ENCODE measurements at places on chromosomes 7 and 10.

DNA sequence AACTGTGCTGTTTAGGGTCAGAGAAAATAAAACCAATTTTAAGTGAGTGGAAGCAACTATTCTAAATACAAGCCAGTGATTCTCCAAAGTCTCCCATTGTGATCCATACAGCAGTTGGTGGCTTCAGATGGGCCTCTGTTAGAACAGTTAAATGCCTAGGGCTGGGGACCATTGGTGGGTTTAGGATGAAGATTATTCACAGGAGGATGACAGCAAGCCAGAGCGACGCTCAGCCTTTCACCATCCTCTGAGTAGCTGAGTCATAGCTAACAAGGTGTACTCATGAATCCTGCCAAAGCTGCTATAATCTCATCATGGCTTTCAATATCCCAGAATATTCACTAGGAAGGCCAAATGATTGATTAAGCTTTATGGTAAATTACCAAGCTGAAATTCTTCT lies 39.6 kb downstream of the STARD3NL start:
- DNase-seq: no peak

DNA sequence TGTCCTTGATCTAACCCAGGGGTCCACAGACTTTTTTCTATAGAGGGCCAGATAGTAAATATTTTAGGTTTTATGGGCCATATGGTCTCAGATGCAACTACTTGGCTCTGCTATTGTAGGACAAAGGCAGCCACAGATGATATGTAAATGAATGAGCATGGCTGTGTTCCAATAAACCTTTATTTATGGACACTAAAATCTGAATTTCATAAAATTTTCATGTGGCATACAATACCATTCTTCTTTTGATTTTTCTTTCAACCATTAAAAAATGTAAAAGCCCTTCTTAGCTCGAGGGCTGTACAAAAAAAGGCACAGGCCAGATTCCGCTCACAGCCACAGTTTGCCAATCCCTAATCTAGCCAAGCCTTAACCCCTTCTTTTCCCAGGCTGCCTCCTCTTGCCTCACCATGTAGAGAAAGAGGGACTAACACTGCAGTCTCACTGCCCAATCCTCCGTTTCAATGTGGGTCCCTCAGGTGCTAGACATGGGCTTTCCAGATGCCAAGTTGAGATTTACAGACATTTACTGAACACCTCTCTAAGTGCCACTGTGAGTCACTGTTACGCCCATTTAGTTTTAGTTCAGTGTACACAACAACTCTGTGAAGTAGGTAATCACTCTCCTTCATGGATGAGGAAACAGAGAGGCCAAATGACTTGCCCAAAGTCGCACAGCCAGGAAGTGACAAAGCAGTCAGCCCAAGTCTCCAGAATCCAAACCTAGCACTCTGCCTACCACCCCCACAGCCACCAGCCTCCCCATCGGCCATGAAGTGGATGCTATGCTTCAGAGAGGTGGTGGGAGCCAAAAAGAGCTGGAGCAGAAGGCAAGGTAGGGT lies 132.6 kb upstream of the PDLIM1 start:
- DNase-seq: no peak

DNA sequence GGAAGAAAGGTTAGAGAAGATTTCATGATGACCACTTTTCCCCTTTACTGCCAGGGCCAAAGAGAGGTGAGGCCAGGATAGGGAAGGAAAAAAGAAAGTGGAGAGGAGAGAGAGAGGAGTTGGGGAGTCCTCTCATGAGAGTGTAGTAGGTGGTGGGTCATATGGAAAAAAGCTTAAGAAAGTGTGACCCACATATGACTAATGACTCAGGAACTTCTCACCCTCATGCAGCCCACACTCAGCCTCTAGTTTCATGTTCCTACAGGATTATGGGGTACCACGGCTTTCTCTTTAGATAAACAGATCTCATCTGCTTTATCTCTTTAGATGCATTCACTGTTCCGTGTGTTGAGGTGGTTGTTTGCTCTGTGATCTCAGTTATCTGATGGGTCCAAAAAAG lies 462.5 kb upstream of the IGFBP3 start:
- no peak for DNase-seq

DNA sequence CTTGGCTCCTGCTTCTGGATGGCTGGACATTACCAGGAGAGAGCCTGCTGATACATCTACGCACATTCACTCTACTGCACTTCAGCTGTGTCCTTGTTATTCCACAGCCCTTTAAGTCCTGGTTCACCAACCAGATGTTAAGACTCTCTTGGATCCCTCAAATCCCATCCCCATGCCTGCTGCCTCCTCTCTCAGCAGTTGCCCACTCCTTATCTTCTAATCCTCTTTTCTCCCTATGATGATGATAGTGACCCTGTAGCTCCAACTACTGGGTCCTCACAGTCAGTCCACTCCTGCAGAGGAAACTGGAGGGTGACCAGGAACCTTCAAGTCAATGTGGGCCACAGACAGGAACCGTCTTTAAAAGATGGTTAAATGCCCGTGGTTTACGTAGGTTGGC lies 96.3 kb upstream of the PDCD4 start:
- DNase-seq: no peak

DNA sequence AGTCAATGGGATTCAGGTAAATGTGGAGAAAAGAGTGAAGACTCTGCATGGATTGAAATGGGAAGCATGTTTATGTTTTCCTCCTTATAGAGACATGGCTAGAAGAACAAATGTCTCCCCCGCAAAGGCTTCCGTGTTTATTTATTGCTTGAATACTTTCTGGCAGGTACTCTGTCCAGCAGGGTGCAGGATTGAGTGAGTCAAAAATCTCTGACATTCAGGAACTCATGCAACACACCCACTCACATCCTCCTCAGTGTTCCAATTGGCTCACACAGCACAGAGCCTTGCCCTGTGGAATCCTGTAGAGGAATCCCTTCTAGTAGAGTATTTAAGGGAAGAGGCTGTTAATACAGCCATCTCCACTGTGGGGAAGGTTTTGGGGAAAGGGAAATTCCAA lies 290.3 kb upstream of the VWC2 start:
- no peak for DNase-seq

DNA sequence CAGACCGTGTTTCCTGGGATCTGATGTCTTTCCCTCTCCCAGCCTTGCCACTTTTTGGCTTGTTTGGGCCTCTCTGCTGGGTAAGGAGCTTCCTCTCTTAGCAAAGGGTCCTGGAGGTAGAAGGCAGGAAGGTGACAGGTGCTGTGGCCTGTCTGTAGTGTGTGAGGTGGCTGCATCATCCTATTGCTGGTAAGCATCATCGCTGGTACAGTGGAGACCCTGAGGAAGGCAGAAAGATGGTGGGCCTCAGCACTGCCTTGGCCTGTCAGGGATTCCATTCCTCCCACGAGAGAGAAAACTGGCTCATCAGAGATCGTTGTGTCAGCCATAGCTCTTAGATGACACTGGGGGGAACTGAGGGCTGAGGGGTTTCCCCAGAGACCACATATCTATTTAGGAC lies 46.5 kb downstream of the ZMIZ1 start:
- no peak for DNase-seq

DNA sequence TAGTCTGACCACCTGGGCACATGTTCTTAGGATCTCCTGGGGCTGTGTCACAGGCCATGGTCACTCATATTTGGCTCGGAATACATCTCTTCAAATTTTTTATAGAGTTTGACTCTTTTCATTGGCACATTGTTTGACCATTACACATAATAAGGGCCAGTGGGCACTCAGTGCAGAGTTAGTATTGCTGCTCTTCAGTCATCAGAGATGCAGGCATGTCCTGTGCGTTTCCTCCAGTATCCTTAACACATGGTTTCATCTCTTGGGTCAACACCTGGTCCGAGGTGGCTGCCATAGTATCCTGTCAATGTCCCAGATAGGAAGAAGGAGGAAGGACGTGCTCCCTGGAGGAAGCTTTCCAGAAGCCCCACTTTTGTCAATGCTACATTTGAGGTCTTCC lies 125.0 kb downstream of the FAM107B start:
- DNase-seq: no peak

GRCh38 chr10:77422491-77423338 lies 214.9 kb downstream of the KCNMA1 start:
- DNase-seq: no peak

DNA sequence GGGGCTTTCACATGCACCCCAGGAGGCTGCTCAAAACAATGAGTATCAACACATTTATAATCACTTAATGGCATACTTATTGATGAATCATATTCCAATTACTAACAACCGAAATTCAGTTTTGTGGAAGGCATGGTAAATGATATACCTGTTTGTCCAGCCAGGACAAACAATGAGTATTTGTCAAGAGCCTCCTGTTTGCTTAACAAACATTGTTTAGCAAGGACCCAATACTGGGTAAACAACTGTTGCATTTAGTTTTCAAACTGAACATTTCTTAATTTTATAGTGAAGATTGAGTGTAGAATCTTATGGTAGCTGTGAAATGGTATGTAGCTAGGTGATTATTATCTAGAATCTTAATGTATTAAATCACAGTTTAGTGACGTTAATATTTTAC lies 473.7 kb downstream of the ATRNL1 start:
- no peak for DNase-seq

DNA sequence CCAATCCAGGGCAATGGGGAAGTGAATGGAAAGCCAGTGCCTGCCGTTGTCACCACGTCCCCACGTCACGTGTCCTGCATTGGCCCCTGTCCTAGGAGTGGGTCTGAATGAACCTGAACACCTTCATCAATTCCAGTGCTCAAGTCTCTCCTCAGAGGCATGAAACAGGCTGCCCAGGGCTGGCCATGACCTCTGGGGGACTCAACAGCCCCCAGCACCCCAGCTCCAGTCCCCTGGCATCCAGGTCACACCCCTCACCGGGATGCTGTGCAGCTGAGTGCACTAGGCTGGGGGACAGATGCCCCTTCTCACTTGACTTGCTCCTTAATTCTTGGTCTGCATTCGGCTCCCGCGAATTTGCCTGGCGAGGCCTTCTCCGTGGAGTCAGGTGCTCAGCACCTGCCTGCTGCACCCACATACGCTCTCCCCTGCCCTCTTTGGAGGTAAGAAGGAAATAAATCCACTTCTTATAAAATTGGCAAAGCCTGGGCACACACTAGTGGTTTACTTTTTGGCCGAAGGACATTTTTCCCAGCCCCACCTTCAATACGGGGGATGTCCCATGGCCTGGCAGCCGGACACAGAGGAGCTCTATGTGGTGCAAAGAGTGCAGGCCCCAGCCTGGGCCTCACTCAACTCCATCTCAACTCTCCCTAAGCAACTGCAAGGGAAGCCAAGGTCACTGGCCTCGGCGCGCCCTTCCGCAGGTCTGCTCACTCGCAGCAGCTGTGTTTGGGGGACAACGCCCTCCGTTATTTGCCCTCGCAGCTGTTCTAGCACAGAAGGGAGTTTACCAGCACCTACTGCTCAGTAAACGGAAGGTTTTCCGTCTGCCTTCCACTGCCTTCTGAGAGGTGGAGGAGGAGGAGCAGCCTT lies 77.6 kb upstream of the SHH start:
- DNase-seq: no peak

DNA sequence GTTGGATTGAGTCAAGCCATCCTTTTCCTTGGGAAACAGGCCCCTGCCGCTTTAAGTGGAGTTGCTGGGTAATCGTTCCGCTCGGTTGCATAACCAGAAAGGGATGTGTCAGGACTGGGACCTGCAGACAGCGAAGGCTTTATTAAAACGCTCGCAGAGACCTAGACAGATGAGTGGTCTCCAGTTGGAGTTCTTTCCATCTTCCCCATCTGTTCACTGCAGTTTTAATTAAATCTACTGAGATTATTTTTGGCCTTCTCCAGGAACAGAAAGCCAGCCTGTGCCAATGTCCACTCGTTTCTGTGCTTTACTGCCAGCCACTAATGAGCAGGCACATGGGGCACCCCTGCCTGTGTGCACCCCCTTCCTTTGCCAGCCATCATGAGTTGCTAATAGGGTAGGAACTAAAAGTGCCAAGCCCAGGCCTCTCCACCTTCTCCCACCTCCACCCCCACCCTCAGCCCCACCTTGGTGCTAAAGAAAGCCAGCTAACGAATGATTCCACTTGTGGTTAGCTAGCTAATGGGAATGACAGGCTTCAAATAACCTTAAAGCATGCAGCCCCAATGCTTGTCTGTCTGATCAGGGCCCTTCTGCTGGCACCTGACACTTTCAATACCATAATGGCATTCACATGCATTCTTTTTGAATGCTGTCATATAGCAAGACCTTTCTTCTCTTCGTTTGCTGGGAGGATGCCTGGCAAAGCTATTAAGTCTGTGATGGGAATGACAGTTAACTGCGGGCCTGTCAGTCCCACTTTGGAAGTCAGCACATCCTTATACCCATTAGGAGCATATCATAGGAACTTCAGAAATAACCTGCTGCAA lies 556.8 kb upstream of the GALNT17 start:
- no peak for DNase-seq

DNA sequence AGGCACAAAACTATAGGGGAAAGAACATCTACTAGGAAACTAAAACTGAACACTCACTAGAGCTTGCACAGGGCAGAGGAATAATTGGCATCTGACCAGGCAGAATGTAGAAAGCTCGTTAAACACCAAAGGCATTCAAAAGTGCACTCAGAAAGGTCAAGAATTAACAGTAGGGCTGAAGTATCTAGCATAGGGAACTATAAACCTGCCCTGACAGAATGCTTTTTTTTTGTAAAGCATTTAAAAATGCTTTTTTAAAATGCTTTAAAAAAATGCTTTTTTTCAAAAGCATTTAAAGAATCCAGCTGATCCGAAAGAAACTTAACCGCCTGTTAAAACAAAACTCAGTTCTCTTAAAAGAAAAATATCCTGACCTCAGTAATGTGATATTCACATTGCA lies 74.6 kb upstream of the EGFR start:
- no peak for DNase-seq

- no peak for DNase-seq
Measured at GRCh38 chr10:308101-308500, 172.8 kb downstream of the ZMYND11 start.

GRCh38 chr10:37976880-37977203 lies 395 bp upstream of the ZNF25 start:
- DNase-seq: no peak

DNA sequence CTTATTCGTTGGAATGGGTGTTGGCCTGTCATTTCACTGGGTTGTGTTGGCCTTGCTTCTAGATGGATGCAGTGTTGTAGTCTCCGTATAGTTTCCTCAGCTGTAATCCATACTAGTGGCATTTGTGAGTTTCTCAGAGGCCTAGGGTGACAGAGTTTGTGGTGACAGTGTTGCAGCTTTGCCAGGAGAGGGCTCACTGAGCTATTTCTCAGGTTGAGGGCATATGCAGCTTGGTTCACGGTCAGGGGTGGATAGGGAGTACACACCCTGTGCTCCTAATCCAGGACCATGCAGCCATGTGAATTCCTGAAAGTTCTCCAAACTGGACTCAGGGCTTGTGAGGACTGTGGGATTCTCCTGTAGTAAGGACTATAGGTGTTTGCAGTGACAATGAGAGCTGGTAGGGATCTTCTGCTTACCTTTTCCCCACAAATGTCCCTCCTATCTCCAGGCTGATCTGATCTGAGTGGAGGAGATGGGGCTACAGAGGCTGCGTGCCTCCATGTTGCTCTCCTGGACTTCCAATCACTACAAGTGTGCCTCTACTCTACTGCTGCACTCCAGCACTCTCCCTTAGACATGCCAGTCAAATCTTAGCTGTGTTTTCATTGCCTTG lies 229.0 kb downstream of the STK31 start:
- DNase-seq: no peak

GRCh38 chr10:24651923-24652322 lies 71.8 kb downstream of the ARHGAP21 start:
- DNase-seq: no peak

Measured in activated T-cell treated with anti-CD3 and anti-CD28 coated beads for 24 hours (primary cell).